ENCODE measurements at places on chromosomes 13 and 19.

DNA sequence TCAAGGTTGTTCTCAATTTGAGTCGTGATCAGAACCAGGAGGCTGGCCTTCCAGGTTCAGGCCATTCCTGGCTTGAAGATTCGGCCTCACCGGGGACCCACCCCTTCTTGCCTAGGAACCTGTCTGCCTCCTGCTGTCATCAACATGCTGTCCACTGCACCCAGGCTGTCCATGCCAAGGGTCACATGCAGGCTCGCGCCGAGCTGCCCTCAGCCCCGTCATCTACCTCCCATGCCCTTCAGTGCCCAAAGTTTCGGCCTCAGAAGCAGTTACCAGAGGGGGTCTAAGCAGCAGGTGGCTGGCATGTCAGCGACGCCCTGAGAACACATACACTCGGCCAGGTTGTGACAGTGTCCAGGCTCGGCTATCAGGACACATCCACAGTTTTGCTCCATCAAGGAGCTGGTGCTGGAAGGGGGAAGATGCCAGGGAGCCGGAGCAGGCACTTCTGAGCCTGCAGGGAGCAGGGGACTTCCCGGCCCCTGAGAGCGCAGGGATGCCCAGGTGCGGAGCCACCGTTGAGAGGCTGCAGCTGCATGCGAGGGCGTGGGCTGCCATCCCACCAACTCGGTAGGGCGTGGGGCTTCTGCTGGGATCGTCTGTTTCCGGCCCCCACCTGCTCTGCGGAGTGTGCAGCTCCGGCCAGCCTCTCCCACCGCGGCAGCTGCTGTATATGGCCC lies 590.9 kb upstream of the SLITRK5 start:
- DNase-seq, result no peak

DNA sequence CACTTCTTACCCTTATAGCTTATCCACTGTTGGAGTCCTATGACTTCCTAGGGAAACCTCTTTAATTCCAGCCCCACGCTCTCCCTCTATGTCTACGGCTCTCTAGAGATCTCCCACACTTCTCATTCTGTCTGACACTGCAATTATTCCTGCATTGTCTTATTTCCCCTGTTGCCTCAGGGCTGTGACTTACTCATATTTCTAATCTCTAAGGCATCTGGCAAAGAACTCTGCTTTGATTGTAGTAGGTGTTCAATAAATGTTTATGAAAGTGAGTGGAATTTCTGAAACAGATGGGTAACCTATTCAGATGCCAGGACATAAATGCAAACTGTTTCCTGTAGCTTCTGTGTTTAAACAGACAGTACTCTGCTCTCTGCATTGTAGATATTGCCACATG lies 102.4 kb upstream of the SERTM1 start:
- DNase-seq, result no peak

GRCh38 chr13:51643882-51644281 lies 59.6 kb downstream of the WDFY2 start:
- no peak for DNase-seq

DNA sequence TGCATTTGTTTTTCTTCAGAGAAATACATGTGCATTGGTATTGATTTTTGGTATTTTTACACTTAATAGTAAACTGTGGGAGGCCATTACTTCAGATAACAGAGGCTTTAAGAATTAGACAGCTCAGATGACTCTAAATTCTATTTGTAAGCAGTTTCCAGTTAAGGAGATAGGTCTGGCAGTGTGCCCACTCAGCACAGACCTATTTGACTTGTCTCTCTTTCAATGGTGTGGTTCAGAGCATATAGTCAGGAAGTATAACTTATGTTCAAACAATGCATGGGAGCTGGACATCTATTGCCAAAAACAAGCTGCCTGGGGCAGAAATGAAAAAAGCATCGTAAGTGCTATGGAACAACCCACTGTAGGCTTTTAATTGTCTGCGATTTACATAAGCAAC lies 370.7 kb downstream of the HS6ST3 start:
- DNase-seq, result no peak

- DNase-seq, result no peak
These were observed 79.8 kb downstream of the TNFSF13B start for GRCh38 chr13:108349269-108349668.

GRCh38 chr13:23515116-23515515 lies 55.1 kb upstream of the TNFRSF19 start:
- no peak for DNase-seq

- no peak for DNase-seq
These were observed 48.7 kb downstream of the LYL1 start for GRCh38 chr19:13053761-13054625.

DNA sequence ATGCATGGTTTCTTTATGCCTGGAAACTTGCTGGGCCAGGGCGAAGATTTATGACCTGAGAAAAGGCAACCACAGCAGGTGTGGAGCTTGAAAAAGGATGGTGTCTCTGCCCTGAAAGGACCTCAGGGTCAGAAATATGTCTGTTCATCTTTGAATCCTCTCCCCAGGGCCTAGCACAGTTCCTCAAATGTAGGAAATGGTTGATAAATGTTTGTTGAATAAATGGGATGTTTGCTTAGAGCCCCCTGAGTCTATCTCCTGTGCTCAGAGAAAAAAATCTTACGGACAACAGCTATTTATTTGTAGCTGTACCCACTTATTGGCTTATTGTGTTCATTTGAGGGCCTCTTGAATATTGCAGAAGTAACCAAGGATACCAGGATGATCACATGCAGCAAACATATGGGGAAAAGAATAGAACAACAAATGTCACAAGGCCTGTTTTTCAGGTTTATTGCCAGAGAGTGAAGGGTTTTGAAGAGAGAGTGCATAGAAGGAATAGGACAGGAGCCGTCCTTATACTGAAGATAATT lies 114.5 kb downstream of the KLF5 start:
- no peak for DNase-seq

- no peak for DNase-seq
These were observed 155.0 kb upstream of the SERP2 start for GRCh38 chr13:44218501-44219240.

GRCh38 chr13:55577082-55577846 lies 1563.5 kb upstream of the PRR20A start:
- no peak for DNase-seq

- no peak for DNase-seq
These were observed 46.8 kb downstream of the PTPRS start for GRCh38 chr19:5293612-5294378.

DNA sequence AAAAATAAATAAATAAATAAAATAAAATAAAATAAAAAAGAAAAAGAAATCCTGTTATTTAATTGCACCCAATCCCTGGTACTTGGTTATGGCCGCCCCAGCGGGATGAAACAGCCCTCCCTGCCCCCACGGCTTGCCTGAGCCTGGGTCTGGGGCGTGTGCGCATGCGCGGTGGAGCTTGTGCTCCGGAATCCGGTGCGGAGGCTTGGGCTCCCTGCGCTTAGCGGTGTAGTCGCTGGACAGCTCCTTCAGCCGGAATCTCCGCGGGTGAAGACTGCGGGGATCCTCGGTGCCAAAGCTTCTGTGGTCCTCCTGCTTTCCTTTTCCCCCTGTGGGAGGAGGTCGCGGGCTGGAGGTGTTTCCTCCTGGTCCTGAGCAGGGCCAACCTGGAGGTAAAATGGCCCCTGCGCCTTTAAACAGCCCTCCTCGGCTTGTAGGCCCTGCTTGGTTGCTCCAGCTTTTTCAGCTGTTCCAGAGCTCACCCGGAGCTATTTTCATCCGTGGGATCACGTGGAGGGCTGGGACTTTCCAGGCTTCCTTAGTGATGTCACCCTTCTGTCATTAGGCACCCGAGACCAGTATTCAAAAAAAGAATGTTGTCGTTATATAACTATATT lies at the start of gene PLA2G4C:
Gene PLA2G4C, minus strand, starts transcription at position 468 of the 617 bp plus-strand sequence. CDS start 4,288 bp downstream, outside the sequence.
- peak; percentile 88 for DNase-seq

- DNase-seq, result no peak
These were observed 63.8 kb upstream of the GJB6 start for GRCh38 chr13:20295956-20296355.

- no peak for DNase-seq
These were observed 30.3 kb downstream of the ZNF763 start for GRCh38 chr19:11995174-11995573.

DNA sequence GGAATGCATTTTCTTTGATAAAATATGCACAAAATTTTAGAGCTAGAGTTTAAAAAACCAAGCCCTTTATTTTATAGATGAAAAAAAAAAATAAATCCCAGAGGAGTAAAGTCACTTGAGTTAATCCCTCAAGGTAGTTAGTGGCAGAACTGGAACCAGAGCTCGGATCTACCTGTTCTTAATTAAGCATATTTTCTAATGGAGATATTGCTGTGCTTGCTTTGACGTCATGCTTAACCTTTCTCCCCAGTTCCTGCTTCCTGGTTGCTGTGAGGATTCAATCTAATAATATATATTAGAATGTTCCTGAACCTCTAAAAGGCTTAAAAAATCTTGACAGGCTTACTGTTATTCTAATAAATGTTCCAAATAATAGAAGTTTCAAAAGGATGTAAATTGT lies 300.6 kb upstream of the KLF12 start:
- no peak for DNase-seq

GRCh38 chr13:98389319-98389718 lies 187.6 kb downstream of the STK24 start:
- no peak for DNase-seq

DNA sequence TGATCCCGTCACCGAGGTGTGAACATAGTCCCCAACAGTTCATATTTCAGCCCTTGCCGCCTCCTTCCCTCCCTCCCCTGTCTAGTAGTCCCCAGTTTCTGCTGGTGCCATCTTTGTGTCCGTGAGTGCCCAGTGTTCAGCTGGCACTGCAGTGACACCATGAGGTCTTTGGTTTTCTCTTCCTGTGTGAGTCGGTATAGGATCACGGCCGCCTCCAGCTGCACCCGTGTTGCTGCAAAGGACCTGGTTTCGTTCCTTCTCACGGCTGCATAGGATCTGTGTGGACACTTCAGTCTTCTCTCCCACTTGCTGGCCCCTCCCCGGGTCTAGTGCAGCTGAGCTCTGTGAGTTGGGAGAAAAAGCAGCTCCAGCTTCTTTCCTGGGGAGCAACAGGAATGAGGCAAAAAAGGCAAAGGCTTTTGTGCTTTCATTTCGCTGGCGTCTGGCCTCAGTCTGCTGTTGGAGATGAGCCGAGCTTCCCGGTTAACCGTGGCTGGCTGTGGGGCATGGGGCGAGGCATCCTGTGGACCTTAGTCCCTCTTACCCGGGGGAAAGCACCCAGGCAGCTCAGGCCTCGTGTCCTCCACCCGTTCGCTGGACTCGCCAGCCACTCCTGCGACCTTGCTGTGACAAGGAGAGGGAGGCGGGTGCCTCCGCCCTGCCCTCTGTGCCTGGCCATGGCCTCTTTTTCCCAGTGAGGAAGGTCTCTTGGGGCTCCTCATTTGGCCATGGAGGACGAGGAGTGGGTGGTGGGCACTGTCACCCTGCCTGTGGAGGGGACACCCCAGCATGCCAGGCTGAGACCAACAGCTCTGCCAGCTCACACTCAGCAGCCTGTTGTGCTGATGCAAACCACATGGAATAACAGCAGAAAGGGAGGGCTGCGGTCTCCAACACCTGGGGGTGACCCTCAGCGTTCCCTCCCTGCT lies 196.5 kb downstream of the TEX29 start:
- DNase-seq, result no peak

GRCh38 chr19:15516363-15516762 lies 8.0 kb downstream of the CYP4F22 start:
- DNase-seq, result no peak

- DNase-seq, result no peak
These were observed 67.3 kb downstream of the ERICH6B start for GRCh38 chr13:45548281-45548680.

GRCh38 chr13:74871369-74872070 lies 610.4 kb downstream of the TBC1D4 start:
- DNase-seq, result no peak

- DNase-seq, result no peak
These were observed 5.5 kb upstream of the NDUFS7 start for GRCh38 chr19:1377965-1378785.

GRCh38 chr19:45848922-45849321 lies 14.0 kb downstream of the SYMPK start:
- DNase-seq, result no peak

DNA sequence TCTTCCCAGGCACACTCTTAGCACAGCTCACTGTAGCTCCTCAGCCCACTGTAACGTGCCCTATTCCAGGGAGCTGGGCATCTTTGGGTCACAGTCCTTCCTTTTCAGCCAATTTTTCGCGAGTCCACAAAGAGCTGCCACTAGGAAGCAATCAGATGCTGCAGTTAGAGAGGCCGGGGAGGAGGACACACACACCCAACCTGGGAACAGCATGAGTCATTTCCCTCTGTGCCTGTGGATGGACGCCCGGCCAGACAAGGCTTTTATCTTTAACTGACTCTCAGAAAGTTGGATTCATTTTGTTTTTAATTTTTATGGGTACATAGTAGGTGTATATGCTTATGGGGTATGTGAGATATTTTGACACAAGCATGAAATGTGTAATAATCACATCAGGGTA lies 918.6 kb downstream of the UQCRFS1 start:
- no peak for DNase-seq

All from stimulated activated CD4-positive, alpha-beta T cell treated with anti-CD3 and anti-CD28 coated beads, TNF-alpha, amount 100 ng/mL, for 48 hours (primary cell).